ENCODE measurements at places on chromosomes 1 and 21.

- DNase-seq: no peak
Observed at GRCh38 chr1:186179231-186179630, 195.8 kb downstream of the TPR start.

DNA sequence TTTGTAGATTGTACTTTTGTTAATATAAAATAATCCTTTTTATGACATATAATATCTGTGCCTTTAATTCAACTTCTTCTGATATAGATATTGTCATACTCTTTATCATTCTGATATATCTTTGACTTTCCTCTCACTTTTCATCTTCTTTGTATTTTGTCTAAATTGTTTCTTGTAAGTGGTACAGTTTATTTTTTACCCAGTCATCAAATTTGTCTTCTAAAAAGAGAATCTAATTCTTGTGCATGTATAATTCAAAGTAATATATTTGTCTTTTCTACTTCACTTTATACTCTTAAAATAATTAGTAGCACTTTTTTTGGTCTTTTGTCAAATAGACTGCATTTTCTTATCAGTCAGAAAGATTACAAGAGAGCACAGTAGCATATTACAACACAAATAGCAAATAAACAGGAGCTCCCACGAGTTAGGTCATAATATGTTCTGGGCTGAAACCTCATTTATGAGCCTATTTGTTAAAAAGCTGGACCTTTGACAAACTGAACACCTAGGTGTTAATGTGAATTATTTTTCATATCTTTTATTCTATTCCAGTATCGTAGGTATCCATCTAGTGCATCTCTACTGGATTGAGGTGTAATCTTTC, 379.7 kb upstream of the B3GALT2 start:
- DNase-seq: no peak

DNA sequence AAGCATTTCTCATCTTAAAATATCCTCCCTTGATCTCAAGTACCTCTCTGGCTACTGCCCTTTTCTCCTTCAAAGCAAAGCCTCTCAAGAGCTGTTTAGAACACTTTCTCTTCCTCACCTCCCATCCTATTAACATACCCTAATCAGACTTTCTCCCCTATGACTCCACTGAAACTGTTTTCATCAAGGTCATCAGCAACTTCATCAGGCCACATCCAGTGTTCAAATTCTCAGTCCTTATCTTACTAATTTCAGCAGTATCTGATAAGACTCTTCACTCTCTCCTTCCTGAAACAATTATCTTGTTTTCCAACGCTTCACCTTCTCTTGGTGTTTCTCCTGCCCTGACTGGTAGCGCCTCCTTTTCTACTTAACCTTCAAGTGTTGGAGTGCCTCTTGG, 1.5 kb upstream of the RAP1A start:
- no peak for DNase-seq

- DNase-seq: no peak
Observed at GRCh38 chr1:2121101-2121691, 71.0 kb downstream of the PRKCZ start.

- peak; percentile 68 for DNase-seq
Observed at GRCh38 chr1:218377143-218377660, 32.1 kb downstream of the TGFB2 start.

DNA sequence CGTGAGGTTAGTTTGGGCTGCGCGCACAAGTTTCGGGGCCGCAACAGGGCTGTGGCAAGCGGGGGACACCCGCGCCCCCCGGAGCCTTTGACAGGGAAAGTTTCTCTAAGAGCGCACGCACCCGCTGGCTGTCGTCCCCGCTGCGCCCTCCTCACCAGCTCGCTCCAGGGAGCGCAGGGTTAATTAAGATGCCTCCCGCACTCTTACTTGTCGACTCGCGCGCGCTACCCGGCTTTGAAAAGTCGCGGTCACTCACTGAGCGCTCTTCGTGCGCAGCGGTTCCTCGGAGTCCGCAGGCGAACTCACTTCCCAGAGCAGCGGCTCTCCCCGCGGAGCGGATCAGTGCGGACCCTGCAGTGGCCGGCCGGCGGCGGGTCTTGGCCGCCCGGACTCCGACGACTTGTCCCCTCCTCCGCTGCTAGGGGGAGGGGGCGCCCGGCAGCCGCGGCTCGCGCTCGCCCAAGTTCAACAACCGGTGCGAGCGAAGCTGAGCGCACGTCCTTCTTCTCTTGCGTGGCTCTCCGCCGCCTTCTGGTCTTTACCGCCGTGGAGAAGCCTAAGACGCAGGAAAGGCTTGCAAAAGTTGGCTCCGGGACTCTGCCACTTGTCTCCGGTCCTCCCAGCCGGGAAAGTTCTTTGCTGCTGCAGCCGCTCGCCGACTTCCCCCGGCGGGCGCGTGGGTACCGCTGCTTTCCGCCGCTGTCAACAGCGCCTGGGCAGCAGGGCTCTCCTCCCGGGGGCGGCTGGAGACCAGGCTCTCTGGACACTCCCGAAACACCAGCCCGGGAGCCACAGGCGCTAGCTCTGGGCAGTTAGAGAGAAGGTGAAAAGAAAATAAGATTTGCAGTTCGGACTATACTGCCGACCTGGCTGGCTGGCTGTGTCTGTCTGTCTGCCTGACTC, 506 bp downstream of the JUN start:
- peak; percentile 56 for DNase-seq

GRCh38 chr1:30726236-30726635, 2.9 kb upstream of the MATN1 start:
- no peak for DNase-seq

DNA sequence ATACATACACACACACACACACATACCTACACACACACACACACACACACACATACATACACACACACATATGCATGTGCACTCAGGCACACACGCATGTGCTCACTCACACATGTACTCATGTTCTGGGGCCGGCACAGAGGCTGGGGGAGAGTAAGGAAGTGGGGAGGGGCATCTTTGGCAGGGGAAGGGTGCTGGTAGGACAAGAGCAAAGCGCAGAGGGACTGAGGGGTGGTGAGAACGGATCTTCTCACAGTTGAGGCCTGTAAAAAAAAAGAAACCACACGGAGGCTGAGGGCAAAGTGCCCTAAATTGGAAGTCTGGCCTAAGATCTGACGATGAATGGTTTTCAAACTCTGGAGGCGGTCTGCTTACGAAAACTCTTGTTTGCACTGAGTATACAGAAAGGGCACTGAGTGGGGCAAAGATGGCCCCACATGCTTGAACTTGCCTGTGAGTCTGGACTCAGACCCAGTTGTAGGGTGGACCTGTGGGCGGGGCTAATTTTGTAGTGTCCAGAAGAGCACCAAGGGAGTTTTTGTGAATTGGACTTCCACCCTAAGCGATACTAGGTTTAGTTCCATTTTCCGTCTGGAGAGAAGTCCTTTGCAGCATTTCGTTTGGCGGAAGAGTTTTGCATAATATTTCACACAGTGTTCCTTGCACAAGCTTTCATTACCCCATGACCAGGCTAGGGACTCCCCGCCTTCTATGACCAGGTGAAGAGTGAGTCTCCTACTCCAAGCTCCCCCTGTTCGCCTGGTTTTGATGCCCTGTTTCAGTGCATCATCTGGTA, 79.3 kb upstream of the LYST start:
- DNase-seq: peak; percentile 37

GRCh38 chr21:42392731-42393442, 3.0 kb downstream of the TMPRSS3 start:
- DNase-seq: peak; percentile 51

- DNase-seq: no peak
Observed at GRCh38 chr1:231919886-231920285, 293.3 kb downstream of the DISC1 start.

GRCh38 chr1:151435174-151435573, 24.1 kb downstream of the POGZ start:
- no peak for DNase-seq

- DNase-seq: no peak
Observed at GRCh38 chr1:85308833-85309350, 32.5 kb upstream of the BCL10 start.

DNA sequence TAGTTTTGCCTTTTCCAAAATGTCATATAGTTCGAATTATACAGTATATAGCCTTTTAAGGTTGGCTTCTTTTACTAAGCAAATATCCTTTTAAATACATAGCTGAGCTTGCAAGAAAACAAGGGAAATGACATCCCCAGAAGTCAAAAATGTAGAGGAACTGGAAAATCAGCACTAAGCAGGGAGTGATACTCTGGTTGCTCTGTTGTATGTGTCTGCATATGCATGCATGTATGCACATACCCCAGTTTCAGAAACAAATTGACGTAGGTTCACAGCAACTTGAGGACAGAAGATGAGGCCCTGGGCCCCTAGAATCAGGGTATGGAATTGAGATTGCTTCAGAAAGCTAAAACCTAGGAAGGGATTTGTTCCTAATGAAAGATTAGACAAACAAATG, 75.1 kb upstream of the GNG4 start:
- DNase-seq: peak; percentile 91

- no peak for DNase-seq
Observed at GRCh38 chr1:194477908-194478307, 1291.5 kb upstream of the B3GALT2 start.

DNA sequence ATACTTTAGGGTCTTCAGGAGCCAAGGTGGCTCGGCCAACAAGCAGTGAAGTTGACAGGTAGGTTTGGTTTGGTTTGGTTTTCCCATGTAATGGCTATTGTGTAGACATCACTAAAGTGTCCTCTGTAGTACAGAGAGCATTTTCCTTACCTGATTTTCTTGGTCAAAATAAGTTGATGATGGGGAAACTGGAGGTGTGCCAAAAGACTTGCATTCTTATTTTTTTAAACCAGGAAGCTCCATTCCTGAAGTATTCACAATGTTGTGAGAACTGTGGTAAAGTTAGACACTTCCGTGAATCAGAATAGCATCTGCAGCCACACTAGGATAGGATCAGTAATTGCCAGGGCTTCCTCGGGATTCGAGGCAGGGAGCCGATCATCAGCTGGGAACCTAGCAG, 2.9 kb downstream of the ZBTB37 start:
- DNase-seq: no peak

- DNase-seq: no peak
Observed at GRCh38 chr1:237895630-237896029, 4.9 kb upstream of the ZP4 start.

- no peak for DNase-seq
Observed at GRCh38 chr1:35452106-35452774, 105.0 kb downstream of the KIAA0319L start.

DNA sequence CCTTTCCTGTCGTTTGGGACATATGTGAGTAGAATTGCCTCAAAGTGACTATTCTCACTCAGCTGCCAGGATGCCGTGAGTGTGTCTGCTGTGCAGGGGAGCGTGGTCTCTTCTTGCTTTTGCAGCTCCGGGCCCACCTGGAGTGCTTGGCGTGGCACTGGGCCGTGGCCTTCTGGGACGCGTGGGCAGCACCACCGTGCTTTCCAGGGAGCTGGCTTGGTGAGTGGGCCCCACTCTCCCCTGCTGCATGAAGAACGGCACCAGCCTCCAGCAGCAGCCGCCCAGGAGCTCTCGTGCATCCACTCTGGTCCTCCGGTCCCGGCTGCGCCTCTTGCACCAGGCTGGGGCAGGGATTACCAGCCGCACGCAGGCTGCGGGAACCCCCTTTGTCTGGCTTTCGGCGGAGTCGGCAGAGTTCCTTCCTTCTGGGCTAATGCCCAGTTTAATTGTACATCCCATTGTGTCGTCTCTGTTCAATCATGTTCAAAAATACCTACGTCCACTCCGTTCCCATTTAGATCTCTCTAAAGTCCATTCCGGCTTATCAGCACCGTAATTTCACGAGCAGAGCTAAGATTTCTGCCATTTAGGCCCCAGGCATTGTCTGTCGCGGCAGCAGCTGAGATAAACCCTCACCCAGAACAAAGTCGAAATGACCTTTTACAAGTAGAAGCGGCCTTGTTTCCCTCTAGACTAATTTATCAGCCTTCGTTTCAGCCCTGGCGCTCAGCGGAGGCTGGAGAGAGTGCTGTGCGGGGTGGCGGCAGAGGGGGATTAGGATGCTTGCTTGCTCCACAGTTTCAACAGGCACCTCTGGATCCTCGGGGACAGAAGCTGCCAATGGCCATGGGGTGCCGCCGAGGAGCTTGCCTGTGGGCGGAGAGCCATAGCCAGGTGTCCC, 129.6 kb downstream of the PRDM16 start:
- DNase-seq: no peak

- no peak for DNase-seq
Observed at GRCh38 chr1:180166436-180166800, 11.7 kb downstream of the QSOX1 start.

DNA sequence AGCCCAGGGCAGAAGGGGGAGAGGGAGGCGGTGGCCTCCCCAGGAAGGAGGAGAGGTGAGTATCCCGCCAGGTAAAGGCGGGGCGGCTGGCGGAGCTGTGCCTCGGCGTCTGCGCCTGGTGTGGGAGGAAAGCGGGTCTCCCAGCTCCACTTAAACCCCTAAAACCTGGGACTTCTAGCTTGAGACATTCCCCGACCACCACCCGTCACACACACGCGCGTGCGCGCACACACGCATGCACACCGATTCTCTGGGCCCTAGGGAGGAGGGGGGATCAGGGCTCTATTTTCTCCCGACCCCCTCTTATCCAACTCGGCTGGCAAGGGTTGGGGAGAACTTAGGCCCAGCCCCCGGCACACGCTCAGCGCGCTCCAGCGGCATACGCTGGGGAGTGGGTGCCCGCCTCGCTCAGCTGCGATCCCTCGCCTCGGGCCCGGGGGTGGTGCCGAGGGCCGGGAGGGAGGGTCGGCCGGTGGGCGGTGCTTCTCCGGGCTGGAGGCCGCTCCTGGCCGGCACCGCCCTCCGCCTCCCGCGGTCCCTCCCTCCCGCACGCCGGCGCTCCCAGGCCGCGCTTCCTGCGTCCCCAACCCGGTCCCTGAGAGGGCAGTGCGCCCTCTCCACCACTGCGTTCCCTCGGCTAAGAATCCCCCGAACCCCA, at the start of gene TMEM51:
Gene TMEM51, plus strand, starts transcription at position 564 of the 658 bp plus-strand sequence. CDS start 61,341 bp downstream, outside the sequence.
- peak; percentile 79 for DNase-seq

- DNase-seq: peak; percentile 9
Observed at GRCh38 chr1:84122780-84123382, 21.2 kb upstream of the PRKACB start.

DNA sequence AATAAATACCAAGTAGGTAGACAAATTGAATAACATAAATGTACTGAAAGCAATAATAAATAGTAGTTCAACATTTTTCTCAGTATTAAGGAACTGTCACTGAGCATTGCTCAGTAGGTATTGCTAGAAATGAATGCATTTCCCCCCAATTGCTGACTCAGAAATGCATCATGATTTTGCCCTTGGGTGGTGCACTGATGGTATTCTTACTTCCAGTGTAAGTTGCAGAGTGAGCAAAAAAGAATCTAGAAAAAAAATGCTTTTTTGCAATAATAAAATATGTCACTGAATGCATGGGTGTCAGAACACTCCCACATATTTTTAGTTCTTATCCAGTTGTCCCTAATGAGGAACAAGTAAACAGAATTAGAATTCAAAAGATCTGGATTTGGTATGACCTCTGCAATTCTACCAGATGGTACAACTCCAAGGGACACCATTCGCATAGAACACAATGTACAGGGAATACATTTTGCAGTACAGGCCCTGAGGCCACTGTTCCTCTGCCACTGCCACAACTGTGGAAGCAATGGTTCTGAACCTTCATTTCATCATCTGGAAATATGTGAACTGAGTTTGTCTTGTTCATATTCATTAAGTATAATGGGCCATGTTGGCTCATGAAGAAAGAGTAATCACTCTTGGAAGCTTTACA, 78.0 kb downstream of the ATP6V1G3 start:
- DNase-seq: peak; percentile 38

GRCh38 chr1:193141804-193142203, 20.0 kb downstream of the CDC73 start:
- no peak for DNase-seq

GRCh38 chr1:28506907-28507246, 1.0 kb downstream of the RCC1 start:
- DNase-seq: no peak

Data from trophoblast cell (in vitro differentiated cells and primary cell).